ENCODE measurements at places on chromosomes 13 and 19. TPM values are rescaled to one million over a fixed set of nuclear protein-coding genes. Genes with fewer than 3 reads are reported as not detected.

The KLK8 gene
- 0.16 TPM for total RNA-seq

The CGB1 gene
- total RNA-seq: not detected

The SHISA7 gene
- total RNA-seq: not detected

The SBNO2 gene
- total RNA-seq: 109 TPM

The ZNF536 gene
- total RNA-seq: 1.1 TPM

The PEX11G gene
- 3.9 TPM for total RNA-seq

The ZNF260 gene
- total RNA-seq: 23.2 TPM

The NLRP4 gene
- not detected for total RNA-seq

The KLK2 gene
- not detected for total RNA-seq

The ZNF93 gene
- 10.2 TPM for total RNA-seq

The TMEM221 gene
- 0.12 TPM for total RNA-seq

The KLK11 gene
- not detected for total RNA-seq

The TEX30 gene
- 8.1 TPM for total RNA-seq

The KIR2DL4 gene
- total RNA-seq: not detected

The GPR12 gene
- not detected for total RNA-seq

The BRME1 gene
- 0.36 TPM for total RNA-seq

The CILP2 gene
- 0.36 TPM for total RNA-seq

The VSTM2B gene
- total RNA-seq: not detected

The FDX2 gene
- 16.0 TPM for total RNA-seq

The CACNG6 gene
- total RNA-seq: not detected

The LILRB4 gene
- not detected for total RNA-seq

The CEACAM1 gene
- total RNA-seq: 1.5 TPM

The ZNF181 gene
- total RNA-seq: 20.8 TPM

The KLF12 gene
- 14.2 TPM for total RNA-seq

The CLEC17A gene
- not detected for total RNA-seq

The KLK4 gene
- total RNA-seq: not detected

The TEX26 gene
- total RNA-seq: not detected

The ZIC5 gene
- not detected for total RNA-seq

The FGF22 gene
- not detected for total RNA-seq

The ZNF112 gene
- total RNA-seq: 9.1 TPM

The FBN3 gene
- not detected for total RNA-seq

The RXFP2 gene
- not detected for total RNA-seq

The EBI3 gene
- total RNA-seq: not detected

The ZNF30 gene
- total RNA-seq: 2.6 TPM

The UGGT2 gene
- 39.7 TPM for total RNA-seq

The PSG11 gene
- total RNA-seq: not detected

The MAST1 gene
- total RNA-seq: 0.36 TPM

The SPACA7 gene
- total RNA-seq: not detected

The MYH14 gene
- not detected for total RNA-seq
